ENCODE measurements at places on chromosomes 3 and 15. TPM values are rescaled to one million over a fixed set of nuclear protein-coding genes. Genes with fewer than 3 reads are reported as not detected.

DNA sequence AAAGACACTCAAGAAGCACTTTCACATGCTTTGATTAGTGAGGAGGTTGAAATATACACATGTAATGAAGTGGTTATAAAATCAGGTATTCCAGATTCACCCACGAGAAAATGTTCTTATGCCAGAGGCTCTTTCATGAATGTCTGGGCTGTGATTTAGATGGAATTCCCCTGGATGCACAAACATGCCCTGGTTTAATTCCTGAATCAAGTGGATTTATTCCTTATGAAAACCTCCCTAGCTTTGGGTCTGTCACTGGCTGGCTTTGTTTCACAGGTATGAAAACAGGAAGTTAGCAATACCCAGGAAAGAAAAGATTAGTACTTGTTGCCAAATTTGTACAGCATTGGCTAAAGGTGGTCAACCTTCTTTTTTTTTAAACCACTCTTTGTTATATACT lies 1123.0 kb downstream of the ROBO1 start:
- no peak for DNase-seq

GRCh38 chr3:119293105-119293870 lies 895 bp upstream of the ARHGAP31 start:
- no peak for DNase-seq

- peak; percentile 68 for DNase-seq
Observed at GRCh38 chr3:138861798-138862197, 27.1 kb upstream of the PIK3CB start.

DNA sequence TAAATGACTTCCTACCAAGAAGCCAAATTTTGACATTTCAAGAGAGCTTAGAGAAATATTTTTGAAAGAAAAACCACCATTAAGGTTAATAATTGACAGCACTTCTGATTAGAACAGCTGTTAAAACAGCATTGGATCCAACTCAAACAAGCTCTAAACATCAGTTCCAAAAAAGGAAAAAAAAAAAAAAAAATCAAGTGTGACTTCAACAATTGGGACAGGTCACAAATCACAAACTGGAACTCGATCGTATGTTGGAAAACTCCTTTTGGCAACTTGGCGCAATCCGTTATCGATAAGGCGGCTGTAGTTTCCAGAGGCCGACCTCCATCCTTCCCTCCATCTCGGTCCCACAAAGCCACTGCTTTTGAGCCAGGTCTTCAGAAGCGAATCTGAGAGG lies 17.8 kb downstream of the TLE3 start:
- no peak for DNase-seq

The TIMP4 gene
- total RNA-seq = 13.3 TPM

- DNase-seq = no peak
Observed at GRCh38 chr3:72115307-72115706, 330.4 kb upstream of the PROK2 start.

The CLEC3B gene
- total RNA-seq = 0.81 TPM

DNA sequence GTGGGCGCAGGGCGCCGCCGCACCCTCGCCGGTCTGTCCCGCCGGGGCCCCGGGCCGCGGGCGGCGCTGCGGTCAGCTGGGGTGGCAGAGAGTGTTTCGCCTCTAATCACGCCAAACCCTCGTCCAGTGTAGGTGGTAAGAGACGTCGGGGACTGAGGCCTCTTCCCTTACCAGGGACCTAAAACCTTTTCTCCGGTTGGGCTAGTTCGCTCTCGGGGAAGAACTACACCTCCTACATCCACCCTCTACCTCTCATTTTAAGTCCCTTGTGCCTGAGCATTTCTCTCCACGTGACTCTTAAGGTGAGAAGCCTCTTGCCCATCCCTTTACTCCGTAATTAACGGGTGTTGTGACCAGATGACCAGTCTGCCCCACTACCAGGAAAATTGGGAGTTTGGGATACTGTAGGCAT lies 520 bp downstream of the TMEM42 start:
- DNase-seq = no peak

DNA sequence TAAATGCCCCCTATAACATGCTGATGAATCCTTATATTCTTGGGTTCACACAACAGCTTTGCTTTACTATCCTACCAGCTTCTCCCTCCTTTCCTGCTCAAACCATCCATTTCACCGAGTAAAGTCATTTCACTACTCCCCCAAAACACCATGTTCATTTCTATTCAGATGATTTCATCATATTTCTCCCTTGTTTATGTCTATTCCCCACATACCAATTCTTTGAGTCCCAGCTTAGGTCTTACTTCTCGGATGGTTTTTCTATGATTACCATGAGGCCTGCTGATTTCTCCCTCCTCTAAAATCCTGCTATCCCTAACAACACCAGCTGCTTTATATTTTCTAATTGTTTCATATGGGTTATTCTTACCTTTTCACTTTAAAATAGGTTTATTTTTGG lies 231.4 kb downstream of the TIGIT start:
- DNase-seq = no peak

GRCh38 chr3:143963946-143964345 lies 7.7 kb upstream of the DIPK2A start:
- DNase-seq = no peak

GRCh38 chr15:62059108-62059815 lies 985 bp downstream of the VPS13C start:
- DNase-seq = peak; percentile 15

Data from A673 (cell line).